ENCODE measurements at places on chromosomes 6 and 20.

- no peak for DNase-seq
These were observed 28.8 kb upstream of the ME1 start for GRCh38 chr6:83459663-83460062.

DNA sequence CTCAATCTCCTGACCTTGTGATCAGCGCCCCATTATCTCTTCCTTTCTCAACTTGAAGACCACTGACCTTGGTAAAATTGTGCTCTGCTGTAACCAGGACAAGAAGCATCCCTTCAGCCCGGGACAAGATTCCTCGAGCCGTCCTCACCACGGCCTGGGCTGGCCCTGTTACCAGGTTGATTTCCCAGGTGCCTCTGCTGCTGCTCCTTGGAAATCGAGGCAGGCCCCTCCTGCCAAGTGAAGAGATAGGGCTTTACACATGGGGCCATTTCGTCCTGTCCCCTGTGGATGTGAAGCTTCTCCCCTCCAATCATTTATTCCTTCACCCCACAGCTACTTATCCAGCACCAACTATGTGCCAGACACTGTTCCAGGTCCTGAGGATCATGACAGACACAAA, 21.5 kb downstream of the RAB44 start:
- DNase-seq: no peak

DNA sequence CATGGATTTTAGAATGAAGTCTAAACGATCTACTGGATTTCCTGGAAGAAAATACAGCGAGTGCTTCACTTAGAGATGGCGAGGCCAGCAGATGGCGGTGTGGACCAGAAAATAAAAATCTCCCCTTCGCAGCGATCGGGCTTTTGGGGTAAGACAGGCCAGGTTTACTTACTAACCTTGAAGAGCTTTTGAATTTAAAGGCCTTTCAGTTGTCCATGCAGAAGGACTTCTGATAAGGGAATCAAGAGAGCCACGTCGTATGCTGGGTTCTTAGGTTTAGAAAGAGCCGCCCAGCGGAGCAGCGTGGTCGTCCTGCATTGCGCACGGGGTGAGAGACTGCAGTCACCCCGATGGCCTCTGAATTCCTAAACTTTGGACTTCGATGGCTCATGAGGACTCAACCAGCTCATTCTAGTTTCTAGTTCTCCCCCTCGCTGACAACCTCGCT, 125.2 kb upstream of the RALGAPA2 start:
- DNase-seq: peak; percentile 72

- no peak for DNase-seq
These were observed 120.3 kb downstream of the IMPG1 start for GRCh38 chr6:75952128-75952527.

DNA sequence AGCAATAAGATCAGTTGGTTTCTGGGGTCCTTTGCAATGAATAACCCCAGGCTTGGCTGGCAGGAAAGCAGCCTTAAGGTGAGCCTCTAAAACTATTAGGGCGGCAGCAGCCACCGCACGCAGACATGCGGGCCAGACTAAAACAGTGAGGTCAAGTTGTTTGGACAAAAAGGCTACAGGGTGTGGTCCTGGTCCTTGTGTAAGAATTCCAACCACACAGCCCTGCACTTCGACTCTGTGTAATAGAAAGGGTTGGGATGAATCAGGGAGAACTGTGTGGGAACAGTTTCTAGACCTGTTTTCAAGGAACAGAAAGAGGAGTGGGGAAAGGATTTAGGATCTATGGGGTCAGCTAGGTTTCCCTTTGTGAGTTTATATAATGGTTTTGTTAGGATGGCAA, 237.6 kb downstream of the SMOC2 start:
- DNase-seq: no peak

- DNase-seq: no peak
These were observed 89.6 kb downstream of the AIG1 start for GRCh38 chr6:143150281-143150680.

DNA sequence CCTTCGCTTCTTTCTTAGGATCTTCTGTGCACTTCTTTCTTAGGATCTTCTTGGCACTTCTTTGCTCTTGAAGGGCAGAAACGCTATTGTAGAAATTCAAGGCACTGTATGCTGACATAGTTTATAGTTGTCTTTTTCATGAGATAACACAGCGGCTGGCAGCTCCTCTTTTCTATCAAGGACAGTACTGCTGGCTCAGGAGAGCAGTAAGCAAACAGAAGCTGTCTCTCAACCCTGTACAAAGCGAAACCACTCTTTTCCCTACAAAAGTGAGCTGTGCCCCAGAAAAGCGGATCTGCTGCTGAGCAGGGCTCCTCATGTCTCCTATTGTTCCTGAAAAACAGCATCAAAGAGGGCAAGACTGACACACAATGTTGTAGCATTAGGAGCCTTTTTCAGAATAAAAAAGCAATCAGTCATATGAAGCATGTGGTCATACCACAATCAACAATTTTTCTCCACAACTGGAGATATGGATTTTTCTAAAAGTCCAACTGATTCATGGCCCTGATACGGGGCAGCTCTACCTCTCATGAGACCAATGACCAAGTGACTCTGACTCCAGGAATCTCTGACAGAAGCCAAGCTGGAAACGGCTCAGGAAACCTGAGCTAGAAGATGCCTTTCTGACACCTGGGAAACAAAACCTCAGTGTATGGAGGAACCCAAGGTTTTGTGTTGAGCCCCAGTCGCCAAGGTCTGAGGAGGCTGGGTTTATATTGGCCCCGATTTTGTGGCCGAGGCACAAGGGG, 255.9 kb downstream of the ESR1 start:
- no peak for DNase-seq

DNA sequence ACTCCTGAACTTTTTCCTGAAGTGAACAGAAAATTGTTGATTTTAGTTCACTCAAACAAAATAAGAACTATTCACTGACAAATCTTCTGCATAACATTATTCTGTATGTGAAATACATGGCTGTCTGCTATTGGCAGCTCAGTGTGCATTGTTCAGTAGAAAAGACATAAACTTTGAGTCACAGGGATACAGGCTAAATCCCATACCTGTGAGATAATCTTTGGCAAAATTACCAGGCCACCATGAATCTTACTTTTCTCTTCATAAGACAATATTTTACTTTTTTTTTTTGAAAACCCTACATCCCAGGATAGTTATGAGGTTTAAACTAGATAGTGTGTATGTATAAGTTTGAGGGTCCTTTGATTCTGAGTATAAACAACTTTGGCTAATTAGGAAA, 224.8 kb downstream of the GRM1 start:
- no peak for DNase-seq

GRCh38 chr20:31977080-31977479, 9.1 kb downstream of the XKR7 start:
- no peak for DNase-seq

DNA sequence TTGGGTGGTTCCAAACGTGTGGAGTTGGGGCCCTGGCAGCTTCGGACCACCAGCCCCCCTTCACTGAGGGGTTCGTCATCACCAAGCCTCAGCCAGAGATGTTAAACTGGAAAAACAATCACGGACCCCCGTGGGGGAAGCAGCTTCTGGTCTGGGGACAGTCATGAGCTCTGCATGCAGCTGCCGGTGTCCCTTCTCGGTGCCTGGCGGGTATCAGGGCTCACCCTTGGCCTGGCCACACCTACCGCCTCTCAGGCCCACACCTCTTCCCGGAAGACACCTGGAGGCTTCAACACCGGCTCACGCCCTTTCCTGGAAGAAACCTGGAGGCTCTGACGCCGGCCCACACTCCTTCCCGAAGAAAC, 77.8 kb upstream of the BHLHE23 start:
- DNase-seq: no peak

- DNase-seq: no peak
These were observed 26.5 kb downstream of the LBP start for GRCh38 chr20:38372806-38373205.

- no peak for DNase-seq
These were observed 22.7 kb downstream of the PIM1 start for GRCh38 chr6:37192666-37193065.

DNA sequence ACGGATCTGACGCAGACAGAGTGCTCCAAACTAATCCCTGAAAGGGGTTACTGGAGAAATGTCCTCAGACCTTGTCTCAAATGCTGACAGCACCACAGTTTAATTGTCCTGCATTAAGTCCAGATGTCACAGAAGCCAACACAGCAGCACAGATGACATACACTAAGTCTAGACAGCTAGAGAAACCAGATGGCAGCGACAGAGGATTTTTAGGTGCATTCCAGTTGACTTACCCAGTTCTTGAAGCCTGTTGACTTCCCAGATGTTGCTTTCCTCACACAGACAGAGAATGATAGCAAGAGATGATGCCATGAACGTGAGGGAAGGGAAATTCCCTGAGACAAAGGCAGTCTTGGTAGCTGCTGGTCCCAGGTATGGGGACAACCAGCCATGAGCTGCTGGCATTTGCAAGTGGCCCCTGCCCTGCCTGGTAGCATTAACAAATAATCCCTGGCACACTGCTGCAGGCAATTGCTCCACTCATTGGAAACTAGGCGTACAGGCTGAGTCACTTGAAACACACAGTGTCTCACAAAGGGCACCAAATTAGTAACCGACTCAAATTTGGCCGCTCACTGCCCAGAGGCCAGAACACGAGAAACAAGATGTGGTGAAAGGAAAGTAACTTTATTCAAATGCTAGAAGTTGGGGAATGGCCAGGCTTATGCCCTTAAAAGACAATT, 52.2 kb downstream of the ADGB start:
- DNase-seq: no peak

GRCh38 chr6:12295558-12296254, 5.5 kb downstream of the EDN1 start:
- no peak for DNase-seq

GRCh38 chr6:18386298-18386976, 713 bp upstream of the RNF144B start:
- DNase-seq: no peak

- DNase-seq: peak; percentile 53
These were observed 18.7 kb downstream of the BTN3A1 start for GRCh38 chr6:26420688-26421171.

GRCh38 chr6:87919001-87919400, 128.6 kb upstream of the SPACA1 start:
- DNase-seq: no peak

DNA sequence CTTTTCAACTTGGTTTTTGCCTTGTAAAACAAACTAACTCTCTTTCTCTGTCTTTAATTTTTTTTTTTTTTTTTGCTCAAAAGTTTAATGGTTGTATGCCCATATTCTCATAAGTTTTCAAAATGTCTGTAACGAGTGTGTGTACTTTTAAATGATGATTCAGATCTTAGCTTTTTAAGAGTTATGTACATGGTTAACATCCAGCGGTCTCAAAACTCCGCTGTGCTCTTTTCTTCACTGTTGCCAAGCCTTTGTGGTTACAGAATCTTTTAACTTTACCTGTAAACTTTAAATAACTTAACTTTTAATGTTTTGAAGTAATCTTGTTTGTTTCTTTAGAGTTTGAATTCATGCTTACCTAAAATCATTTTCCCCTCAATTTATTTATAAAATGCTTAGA, 133.0 kb downstream of the SAMD5 start:
- no peak for DNase-seq

DNA sequence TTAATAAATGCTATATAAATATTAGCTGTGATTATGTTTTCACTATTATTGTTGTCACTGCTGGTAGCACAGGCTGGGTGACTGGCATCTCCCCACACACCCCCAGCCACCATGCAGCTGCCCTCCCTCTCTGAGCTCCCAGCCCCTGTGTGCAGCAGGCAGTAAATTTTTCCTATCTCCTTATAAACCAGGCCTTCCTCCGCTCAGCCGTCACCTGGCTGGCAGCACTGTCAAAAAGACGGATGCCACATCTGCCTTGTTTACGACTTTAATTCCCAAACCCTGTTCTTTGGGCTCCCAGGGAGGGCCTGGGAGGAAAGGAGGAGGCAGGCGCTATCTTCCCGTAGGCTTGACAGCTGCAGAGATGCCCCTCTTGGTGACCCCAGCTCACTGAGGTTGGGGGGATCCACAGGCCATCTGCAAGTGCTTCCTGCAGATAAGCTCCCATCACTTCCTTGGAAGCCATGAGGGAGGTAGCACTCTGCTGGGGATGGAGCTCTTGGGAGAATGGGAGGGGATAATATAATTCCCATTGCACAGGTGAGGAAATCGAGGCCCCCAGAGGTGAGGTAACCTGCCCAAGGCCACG, 94.5 kb downstream of the GRM4 start:
- DNase-seq: no peak

DNA sequence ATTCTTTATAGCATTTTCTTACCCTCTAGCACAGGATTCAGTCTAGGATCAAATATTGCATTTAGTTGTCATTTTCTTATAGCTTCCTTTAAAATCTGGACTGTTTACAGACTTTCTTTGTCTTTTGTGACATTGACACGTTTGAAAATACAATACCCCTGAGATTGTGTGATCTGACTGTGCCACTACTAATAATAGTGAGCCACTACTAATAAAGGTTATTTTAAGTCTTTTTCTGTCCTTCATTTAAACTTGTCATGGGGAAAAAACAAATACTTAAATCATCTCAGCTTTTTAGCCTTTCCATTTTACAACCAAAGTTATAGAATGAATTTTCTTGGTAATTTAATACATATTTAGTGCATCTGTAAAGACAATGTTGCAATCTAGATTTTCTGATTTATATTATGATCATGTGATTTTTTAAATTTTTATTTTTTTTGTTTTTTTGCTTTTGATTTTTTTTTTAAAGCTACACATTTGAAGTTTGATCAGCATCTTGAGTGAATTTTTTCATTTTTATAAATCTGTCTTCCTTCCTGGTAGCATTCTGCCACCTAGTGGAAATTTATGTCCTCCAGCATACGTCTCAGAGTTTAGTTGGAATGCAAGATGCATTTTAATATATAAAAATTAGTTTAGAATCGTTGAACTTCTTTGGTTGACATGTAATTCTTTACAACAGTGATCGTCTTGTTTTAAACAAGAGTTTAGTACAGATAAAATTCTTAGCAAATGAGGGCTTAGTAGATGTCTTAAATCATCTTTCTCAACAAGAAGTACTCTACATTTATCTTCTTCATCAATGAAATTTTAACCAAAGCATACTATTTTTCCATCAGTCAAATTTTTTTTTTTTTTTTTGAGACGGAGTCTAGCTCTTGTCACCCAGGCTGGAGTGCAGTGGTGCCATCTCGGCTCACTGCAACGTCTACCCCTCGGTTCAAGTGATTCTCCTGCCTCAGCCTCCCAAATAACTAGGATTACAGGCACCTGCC, 119.4 kb downstream of the NCOA3 start:
- DNase-seq: no peak

- no peak for DNase-seq
These were observed 16.5 kb downstream of the DYNLRB1 start for GRCh38 chr20:34532756-34533155.

- no peak for DNase-seq
These were observed 63.6 kb downstream of the BLOC1S5 start for GRCh38 chr6:8000636-8001035.

DNA sequence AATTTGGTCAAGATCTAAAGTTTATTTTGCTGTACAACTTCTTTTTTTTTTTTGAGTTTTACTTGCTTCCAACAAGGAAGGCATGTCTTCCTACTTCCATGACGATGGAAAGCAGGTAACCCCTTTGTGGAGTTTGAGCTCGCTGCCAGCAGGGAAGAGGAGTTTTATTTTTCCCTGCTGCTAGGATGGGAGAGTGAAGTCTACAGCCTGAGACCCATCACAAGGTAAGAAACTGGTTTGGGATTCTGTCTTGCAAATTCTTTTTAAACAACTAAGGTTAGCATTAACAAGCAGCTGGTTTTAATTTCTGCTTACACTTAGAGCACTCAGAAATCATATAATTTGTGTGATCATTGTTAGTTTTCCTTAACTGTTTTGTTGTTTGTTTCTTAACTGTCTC, 108.0 kb upstream of the MAP3K4 start:
- DNase-seq: no peak
